T-helper 17 cell (primary cell): ENCODE measurements at places on chromosomes 6 and 20.

- no peak for DNase-seq
These were observed 10.1 kb downstream of the HRH3 start for GRCh38 chr20:62209850-62210495.

GRCh38 chr6:26292709-26293108, 72.3 kb upstream of the BTN3A2 start:
- no peak for DNase-seq

GRCh38 chr6:117304446-117304845, 39.1 kb downstream of the VGLL2 start:
- no peak for DNase-seq

- DNase-seq: no peak
These were observed 52.1 kb upstream of the CAP2 start for GRCh38 chr6:17341117-17341805.

DNA sequence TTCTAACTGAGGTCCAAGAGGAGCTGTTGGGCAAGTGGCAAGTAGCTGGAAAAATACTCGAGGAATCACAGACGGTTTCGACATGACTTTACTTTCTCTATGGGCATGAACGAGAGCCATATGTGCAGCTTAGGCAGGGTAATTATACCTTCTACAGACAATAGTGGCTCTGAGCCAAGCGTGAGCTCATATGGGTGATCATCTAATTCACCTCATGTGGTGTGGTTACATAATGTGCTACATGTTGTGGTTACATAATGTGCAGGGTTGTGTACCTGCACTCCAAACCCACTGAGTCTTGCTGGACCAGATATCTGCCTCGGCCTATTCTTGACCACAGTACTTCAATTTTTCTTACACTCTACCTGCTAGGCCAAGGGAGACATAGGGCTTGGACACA, 771.7 kb upstream of the EYS start:
- no peak for DNase-seq

GRCh38 chr6:89244241-89244985, 27.3 kb upstream of the GABRR1 start:
- DNase-seq: no peak

- no peak for DNase-seq
These were observed 36.9 kb downstream of the CRYBG1 start for GRCh38 chr6:106397431-106397830.

DNA sequence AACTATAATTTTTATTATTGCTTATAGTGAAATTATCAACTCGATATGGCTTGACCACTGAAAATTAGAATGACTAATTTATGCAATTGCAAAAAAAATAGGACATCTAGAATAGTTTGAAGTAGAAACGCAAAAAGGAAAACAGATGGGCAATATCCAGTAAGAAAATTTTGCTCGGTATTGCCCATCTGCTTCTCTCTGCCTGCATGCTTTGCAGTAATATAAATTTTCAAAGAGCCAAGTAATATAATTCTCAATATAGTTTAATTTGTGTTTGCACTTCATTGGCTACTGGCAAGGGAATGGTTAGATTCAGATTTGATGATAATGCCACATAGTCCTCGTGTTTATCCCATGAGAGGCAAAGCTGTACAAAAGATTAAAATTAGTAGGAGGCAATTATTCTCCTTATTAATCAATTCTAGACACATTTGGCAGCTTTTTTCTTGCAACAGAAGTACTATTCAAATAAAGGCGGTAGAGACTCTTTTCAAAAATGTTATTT, 27.3 kb upstream of the LAMA2 start:
- no peak for DNase-seq

GRCh38 chr6:35368038-35368887, 25.9 kb downstream of the PPARD start:
- no peak for DNase-seq

- no peak for DNase-seq
These were observed 21.0 kb downstream of the RIPOR3 start for GRCh38 chr20:50670126-50670862.

DNA sequence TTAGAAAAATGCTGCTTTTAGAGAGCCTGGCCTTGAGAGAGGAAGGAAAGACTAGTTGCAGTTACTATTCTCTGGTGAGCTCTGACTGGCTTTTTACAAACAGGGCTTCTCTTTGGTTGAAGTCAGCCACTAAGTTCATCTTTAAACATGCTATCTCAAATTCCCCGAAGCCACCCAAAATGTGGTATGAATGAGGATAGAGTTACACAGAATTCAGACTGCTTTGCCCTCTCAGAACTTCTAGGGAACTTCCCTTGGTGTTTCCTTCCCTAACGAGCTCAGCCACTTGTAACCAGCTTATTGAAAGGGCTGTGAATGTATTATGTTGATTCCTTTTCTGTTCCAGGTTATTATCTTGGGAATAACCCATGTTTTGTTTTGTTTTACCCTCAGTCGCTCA, 73.5 kb downstream of the EFHC1 start:
- DNase-seq: no peak

DNA sequence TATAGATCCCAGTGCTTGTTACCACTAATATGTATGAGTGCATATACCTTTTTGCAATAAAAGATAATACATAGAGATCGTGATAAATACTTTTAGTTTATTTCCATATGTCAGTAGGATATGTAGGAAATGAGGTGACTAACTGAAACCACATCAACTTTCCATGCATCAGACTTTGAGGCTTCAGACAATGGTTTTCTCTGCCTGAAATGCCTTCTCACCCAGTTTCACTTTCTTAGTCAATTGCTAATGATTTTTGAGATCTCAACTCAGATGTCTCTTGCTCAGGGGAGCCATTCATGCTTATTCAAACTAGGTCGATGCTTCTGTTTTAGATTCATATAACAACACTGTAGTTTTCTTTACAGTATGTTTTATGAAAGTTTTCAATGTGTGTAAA, 626.6 kb upstream of the ADGRB3 start:
- no peak for DNase-seq

GRCh38 chr6:125797120-125797885, 6.5 kb downstream of the NCOA7 start:
- no peak for DNase-seq

DNA sequence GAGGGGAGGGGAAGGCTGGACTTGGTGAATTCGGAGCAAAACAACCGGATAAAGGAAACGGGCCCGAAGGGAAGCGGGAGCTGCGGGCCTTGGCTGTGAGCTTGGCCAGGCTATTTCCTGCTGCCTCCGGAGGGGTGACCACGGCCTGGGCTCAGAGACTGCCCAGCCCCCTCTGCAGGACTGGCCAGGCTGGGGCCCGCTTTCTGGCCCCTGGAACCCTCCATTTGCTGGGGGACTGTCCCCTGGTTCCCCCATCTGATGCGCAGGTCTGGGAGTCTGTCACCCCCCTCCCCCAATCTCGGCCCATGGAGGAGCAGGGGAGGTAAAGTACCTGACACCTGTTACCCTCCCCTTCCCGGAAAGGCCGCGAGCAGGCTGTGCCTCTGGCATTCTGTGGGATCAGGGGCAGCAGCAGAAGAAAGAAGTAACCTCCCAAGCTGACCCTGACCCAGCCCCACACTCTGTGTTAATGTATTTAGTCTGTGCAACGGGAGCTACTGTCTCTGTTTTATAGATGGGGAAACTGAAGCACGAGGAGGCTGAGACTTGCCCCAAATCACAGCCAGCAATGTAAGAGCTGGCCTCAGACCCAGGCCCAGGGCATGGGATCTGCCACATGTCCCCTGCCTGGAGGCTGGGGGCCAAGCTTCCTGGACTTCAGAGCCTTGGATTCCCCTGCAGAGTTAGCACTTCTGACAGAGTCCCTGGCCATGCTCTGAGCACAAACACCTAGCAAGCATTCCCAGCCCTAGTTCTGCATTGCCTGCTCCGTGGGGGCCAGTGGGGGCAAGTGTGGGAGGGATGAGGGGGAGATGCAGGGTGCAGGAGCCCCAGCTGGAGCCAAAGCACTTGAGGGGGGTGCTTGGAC, 3.5 kb downstream of the C20orf204 start:
- DNase-seq: no peak

DNA sequence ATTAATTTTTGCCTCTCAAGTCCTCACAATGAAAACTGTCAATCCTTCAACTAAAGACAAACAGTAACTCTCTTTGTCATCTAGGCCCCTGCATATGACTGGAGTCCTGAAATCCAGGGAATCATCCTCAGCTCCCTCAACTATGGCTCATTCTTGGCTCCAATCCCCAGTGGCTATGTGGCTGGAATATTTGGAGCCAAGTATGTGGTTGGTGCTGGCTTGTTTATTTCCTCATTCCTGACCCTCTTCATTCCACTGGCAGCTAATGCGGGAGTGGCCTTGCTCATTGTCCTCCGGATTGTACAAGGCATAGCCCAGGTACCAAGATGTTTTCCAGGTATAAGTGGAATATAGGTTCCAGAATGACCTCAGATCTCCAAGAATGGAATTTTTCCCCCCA, 15.4 kb downstream of the SLC17A4 start:
- DNase-seq: no peak

DNA sequence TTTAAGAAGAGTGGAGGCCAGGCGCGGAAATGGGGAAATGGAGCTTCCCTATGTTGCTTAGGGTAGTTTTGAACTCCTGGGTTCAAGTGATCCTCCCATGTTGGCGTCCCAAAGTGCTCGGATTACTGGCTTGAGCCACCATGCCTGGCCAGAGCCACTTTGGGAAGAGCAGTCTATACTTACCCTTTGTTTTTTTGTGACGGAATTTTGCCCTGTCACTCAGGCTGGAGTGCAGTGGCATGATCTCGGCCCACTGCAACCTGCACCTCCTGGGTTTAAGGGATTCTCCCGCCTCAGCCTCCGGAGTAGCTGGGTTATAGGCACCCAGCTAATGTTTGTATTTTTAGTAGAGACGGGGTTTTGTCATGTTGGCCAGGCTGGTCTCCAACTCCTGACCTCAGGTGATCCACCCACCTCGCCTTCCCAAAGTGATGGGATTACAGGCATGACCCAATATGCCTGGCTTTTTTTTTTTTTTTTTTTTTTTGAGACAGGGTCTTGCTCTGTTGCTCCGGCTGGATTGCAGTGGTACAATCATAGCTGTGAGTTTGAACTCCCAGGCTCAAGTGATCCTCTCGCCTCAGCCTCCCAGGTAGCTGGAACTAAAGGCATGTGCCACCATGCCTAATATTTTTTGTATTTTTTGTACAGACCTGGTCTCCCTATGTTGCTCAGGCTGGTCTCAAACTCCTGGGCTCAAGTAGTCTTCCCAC, 18.0 kb downstream of the PPP1R10 start:
- no peak for DNase-seq

DNA sequence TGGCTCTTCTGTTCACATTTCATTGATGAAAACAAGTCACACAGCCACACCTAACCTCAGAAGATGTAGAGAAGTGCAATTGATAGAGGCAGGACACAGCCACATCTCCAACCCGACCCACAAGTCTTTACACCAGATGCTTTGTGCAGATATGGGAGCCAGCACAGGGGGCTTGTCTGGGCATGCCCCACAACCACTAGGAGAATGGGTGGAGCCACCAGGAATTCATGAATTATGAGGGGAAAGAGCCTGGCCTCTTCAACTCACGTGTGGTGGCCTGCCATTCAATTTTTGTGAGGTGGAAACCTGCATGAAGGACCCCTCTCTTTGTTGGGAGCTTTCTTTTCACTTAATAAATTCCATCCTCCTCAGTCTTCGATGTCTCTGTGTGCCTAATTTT, 79.1 kb downstream of the OGFRL1 start:
- DNase-seq: no peak

DNA sequence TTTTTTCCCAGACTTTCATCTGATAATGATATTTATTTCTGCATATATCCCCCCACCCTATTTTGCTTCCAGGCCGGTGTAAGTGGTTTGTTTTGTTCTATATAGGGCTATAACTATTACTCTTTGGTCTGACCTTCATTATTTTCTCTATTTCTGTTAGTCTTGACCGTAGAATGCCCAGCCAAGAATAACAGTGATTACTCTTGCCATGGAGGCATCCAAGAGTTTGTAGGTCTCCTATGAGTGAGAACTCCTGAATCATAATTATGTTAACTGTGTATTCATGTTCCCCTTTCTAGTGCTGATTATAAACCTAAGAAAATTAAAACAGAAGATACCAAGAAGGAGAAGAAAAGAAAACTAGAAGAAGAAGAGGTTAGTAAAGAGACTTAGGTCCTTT, 52.2 kb downstream of the TOP1 start:
- no peak for DNase-seq

- DNase-seq: no peak
These were observed 714 bp upstream of the RTEL1 start for GRCh38 chr20:63657260-63657936.

GRCh38 chr6:129073691-129074395, 190.9 kb downstream of the LAMA2 start:
- DNase-seq: no peak

DNA sequence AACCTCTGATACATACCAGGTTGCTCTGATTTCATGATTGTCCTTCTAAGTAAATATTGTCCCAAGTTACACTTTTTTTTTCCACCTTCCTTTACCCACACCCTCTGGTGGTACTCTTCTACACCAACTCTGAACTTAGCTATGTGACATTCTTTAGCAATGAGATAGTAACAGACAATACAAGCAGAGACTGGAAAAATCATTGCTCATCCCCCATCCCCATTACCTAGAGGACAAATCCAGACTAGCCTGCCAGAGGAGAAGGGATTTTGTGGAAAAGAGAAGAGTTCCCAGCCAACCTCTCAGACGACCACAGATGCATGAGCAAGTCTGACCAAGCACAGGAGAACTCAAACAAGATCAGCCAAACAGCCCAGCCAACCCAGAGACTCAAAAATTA, 32.8 kb upstream of the TFAP2B start:
- no peak for DNase-seq

- no peak for DNase-seq
These were observed 21.2 kb upstream of the SLC22A2 start for GRCh38 chr6:160279850-160280249.

GRCh38 chr20:40144581-40144980, 544.5 kb downstream of the MAFB start:
- no peak for DNase-seq

DNA sequence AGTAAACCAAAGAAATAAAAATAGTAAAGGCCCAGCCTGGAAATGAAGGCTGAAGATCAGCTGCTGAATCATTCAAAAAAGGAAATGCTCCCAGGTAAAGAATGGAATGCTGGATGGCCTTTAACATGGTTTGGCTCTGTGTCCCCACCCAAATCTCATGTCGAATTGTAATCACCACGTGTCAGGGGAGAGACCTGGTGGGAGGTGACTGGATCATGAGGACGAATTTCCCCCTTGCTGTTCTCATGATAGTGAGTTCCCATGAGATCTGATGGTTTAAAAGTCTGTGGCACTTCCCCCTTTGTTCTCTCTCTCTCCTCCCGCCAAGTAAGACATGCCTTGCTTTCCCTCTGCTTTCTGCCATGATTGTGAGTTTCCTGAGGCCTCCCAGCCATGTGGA, 9.9 kb upstream of the CLIC5 start:
- DNase-seq: no peak
